Large intestine (tissue), 12 donors: ENCODE measurements at places on chromosomes 5 and 9. TPM values are rescaled to one million over a fixed set of nuclear protein-coding genes. Genes with fewer than 3 reads are reported as not detected.

DNA sequence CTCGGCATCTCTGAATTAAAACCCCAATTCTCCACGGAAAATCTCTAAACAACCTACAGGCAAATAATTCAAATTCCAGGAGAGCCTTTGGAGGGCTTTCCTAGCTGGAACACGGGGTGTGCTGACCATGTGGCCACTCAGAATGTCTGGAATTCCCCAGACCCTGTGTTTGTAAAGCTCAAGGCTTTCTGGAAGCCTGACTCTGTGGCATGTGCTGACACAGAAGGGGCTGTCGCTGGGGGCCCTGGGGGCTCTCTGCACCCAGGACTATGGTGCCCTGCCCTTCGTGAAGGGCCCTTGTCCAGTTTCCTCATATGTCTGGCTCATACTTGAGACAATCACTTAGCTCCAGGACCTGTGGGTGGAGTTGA lies 29.0 kb upstream of the BOD1 start:
- DNase-seq = no peak

The SUSD3 gene
- polyA plus RNA-seq = 7.6 TPM

GRCh38 chr5:138543730-138544104 lies 681 bp upstream of the ETF1 start:
- no peak for DNase-seq

The ADGRV1 gene
- 3.0 TPM for polyA plus RNA-seq

The PPIC gene
- 25.3 TPM for polyA plus RNA-seq

DNA sequence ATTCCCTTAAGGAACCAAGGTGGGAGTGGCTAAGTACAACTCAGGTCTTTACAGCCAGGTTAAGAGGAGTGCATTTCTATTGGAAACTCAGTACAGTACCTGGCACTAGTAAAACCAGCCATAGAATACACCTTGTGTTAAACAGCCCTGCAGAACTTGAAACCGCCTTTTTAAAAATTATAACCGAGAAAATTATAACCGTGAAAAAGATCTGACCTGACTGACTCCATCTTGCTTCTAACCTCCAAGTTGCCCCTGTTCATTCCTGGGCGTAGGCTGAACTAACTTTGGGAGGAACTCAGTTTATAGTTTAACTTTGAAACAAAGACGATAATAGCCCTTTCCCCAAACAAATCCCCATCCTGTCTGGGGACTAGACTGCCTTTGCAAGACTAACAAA lies 132.3 kb downstream of the SUSD1 start:
- no peak for DNase-seq

The RLN1 gene
- polyA plus RNA-seq = not detected

- DNase-seq = no peak
Measured at GRCh38 chr5:18380729-18381362, 746.6 kb downstream of the TAF11L14 start.

GRCh38 chr5:147175516-147176097 lies 59.2 kb upstream of the STK32A start:
- peak; percentile 90 for DNase-seq

- no peak for DNase-seq
Measured at GRCh38 chr5:113177225-113177624, 200.6 kb downstream of the DCP2 start.

- DNase-seq = no peak
Measured at GRCh38 chr9:127050591-127051001, 71.8 kb downstream of the ANGPTL2 start.

DNA sequence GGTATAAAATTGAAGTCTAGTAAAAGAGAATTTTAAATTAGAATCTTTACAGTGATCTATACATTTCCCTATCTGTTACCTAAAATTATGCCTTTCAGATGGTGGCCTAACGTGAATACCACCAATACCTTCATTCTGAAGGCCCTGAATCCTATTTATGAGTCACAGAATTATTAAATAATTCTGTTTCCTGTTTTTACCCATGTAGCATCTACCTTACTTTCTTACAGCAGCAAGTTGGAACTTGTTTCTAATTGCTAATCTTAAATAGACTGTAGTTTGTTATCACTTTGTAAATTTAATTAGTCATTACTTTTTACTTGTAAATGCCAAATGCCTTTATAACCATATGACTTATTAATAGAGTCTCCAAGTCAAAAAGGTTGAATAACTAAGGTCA lies 135.0 kb downstream of the PDE4D start:
- DNase-seq = no peak

DNA sequence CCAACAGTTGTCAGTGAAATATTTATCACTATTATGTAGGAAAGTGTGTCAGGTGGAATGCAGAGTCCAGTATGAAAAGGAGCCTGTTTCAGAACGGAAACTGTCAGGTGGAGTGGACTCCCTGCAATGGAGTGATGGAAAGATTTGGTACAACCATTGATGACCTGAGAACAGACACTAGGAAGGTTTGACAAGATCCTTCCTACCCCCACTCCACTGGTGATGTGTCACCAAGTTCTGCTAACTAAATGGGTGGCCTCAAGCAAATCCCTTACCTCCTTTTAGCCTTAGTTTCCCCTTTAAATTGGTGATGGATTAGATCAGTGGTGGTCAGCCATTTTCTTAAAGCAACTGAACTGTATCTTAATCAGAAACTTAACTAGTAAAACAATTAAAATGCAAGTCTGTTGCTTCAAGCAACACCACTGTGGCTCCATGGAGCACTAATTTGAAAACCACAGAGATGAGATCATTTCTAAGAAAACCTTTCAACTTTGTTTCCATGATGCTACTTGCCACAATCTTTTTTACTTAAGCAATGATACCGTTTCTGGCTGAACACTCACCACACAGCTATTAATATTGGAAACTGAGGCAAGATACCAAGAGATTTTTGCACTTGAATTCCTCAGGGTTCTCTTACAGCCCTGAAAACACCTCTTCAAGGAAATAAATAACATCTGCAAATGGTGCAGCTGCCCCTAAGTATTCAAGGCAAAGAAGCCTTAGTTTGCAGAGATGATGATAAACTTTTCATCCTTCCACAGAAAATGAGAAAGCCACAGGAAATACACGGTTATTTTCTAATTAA lies 140.6 kb downstream of the ERCC6L2 start:
- no peak for DNase-seq

The PCDHA10 gene
- polyA plus RNA-seq = 1.1 TPM

DNA sequence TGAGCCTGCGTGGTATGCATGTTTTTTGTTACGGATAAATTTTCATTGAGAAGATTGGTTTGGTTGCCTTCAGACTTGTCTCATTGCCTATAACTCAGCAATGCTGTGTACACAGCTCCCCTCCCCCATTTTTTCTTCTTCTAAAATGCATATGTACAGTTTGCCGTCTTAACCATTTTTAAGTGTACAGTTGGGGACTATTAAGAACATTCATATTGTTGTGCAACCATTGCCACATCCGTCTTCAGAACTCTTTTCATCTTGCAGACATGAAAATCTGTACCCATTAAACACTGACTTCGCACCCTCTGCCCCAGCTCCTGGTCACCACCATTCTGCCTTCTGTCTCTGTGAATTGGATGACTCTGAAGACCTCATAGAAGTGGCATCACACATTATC lies 6.2 kb downstream of the EXOC3 start:
- no peak for DNase-seq

DNA sequence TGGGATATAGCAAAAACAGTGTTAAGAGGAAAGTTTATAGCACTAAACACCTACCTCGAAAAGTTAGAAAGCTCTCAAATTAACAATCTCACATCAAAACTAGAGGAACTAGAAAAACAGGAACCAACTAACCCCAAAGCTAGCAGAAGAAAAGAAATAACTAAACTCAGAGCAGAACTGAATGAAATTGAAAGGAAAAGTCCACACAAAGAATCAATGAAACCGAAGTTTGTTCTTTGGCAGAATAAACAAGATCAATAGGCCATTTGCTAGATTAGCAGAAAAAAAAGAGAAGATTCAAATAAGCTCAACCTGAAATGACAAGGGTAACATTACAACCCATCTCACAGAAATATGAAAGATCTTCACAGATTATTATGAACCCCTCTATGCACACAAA lies 234.8 kb upstream of the ISL1 start:
- no peak for DNase-seq

The C9orf43 gene
- polyA plus RNA-seq = 0.84 TPM

DNA sequence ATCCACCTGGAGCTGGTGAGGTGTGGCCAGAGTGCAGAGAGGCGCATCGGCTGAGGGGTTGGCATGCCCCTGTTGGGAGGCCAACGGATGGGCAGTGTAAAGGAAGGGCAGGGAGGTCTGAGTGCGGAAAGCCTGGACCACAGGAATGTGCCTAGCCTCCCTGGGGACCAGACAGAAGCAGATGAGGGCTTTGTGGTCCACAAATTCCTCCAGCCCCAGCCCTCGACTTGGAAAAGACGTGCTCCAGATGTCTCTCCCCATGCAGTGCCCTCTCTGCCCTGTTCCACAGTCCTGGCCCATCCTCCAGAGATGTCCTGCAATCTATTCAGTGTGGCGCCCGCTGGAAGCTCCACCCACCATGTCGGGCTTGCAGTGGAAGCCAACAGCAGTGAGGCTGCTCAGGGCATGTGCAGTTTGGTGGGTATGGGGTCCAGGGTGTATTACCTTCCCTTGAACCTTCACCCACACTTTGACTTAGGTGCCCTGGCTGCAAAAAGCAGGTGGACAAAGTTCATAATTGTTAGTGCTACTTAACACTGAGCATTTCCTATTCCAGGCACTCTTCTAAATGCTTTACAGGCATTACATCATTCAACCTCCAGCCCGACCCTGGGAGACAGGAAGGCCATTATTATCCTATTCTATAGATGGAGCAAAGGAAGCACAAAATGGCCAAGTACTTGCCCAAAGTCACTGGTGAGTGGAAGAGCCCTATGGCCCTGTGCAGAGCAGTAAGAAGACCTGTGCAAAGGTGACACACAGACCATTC lies 120.2 kb upstream of the SLC25A48 start:
- no peak for DNase-seq

- DNase-seq = no peak
Measured at GRCh38 chr5:143776951-143777350, 35.0 kb upstream of the HMHB1 start.

DNA sequence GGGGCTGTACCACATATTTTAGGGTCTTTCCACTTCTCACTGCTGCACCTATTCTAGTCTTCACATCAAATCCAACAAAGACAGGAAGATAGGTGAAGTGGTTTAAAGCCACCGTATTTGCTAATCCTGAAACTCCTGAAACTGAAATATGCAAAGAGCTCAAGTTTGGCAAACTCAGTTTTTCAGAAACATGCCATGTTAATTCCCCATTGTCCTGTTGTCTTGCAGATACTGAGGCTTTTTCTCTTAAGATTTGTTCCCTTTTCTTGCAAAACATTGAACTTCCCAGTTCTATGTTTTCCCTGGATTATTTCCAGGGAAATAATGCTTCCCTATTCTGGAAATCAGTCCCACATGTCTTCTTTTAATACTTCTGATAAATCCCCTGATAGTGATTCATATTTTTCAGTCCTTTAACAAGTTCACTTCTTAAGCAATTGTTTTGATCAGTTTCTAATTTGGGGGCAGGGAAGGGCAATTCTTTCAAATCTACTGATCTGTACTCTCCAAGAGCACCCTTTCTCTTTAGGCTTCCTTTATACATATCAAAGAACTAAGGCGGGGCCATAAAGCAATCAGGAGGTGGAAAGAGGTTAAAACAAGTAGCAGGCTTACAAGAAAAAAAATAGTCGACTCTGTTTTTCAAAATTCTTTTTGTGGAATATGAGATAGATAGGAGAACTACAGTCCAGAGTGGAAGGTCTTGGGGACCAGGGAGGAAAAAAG lies 648.5 kb downstream of the BNC2 start:
- DNase-seq = peak; percentile 40

DNA sequence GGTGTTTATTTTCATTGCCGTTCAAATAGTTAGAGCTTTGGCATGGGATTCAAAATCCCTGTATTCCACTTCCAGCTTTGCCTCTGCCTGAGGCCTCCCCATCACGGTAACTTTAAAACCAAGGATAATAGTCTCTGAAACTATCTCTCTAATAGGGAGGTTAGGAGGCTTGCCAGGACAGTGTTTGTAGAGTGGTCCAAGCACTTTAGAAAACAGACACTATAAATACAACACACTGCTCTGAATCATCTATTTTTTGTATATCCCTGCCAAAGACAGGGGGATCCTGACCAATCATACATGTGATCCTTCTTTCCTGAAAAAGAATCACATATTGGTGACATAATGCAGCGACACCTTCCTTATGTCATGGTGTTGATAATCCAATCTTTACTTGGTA lies 326.8 kb downstream of the BNC2 start:
- DNase-seq = no peak

- no peak for DNase-seq
Measured at GRCh38 chr5:166618526-166618925, 1672.9 kb upstream of the WWC1 start.

GRCh38 chr9:12748016-12748415 lies 26.8 kb upstream of the LURAP1L start:
- DNase-seq = no peak

- no peak for DNase-seq
Measured at GRCh38 chr5:15621094-15621493, 121.1 kb downstream of the FBXL7 start.

DNA sequence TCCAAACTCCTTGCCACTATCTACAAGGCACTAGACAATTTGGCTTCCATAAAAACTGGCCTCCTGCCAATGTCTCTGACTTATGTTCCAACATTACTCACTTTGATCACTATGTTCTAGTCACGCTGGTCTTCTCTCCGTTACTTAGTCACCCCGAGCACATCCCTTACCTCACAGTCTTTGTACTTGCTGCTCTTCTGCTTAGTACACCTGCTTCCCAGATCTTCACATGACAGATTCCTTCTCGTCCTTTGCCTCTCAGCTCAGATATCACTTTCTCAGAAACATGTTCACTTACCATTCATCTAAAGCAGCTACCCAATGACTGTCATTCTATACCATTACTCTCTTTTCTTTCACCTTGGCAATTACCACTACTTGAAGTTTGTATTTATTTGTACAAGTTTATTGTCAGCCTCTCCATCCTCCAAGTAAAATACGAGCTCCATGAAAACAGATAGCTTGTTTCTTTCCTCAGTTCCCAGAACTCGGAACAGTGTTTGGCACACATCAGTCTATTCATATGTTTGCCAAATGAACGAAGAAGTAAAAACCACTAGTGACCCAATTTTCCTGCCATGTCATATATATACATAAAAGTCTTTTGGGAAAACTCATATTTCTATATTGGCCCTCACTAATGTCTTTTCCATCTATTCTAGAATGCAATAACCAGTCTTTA lies 5.9 kb upstream of the SLC22A5 start:
- DNase-seq = no peak

- no peak for DNase-seq
Measured at GRCh38 chr5:138981131-138981530, 106.0 kb upstream of the LRRTM2 start.

DNA sequence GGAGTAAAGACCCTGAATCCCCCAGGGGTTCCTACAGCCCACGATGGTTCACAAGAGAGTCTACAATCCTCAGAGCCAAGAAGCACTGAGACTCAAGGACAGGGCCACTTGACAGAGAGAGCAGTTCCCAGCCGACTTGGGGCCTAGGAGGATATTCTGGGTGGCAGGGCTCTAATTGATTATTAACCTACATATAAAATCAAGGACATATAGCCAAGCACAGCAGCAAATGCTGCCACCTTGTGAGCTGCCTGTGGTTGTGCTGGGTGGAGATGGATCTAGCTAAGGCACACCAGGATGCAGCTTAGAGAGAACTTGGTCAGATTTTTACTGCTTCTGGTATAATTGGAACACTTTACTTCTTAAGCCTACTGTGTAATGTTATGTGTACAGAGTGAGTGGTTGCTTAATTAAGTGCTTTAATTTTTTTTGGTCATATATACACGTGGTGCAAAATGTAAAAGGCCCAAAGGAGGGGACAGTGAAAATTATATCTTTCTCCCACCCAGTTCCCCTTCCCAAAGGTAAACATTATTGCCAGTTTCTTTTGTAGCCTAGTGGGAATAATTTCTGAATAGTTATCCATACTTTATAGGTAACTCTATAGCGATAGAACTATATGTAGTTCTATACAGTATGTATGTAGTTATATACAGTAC lies 78.8 kb downstream of the F2RL2 start:
- DNase-seq = peak; percentile 74
